ENCODE measurements at places on chromosomes 7 and 10.
A peak's percentile ranks its signal among the peaks of the same experiment; 100 is the strongest.

DNA sequence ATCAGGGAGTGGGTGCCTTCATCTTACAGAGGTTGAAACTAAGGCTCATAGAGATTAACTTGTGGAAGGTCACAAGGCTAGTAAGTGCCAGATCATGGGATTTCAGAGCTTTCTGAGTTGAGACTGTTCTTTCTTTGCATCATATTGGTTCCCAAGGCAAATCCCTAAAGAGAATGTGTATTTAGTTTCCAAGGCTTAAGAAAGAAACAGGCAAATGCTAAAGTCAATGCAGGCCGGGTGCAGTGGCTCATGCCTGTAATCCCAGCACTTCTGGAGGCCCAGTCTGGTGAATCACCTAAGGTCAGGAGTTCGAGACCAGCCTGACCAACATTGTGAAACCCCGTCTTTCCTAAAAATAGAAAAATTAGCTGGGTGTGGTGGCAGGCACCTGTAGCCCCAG is 19.8 kb downstream of the CDK1 start:
- no peaks in the 10 kb centered on the region for H3K27me3 ChIP-seq
- DNase-seq = no peak
- no peak overlapping the region for H3K27ac ChIP-seq
- H3K4me3 ChIP-seq = no peak overlapping the region
- H3K4me1 ChIP-seq = peaks cover 9% of the 10 kb centered on the region

- no peaks in the 10 kb centered on the region for H3K36me3 ChIP-seq
- H3K4me3 ChIP-seq = no peak overlapping the region
- DNase-seq = peak; percentile 80
- peaks cover 7% of the 10 kb centered on the region for H3K4me1 ChIP-seq
- no peaks in the 10 kb centered on the region for H3K27me3 ChIP-seq
These were observed 32.8 kb downstream of the NOD1 start for GRCh38 chr7:30445770-30446169.

DNA sequence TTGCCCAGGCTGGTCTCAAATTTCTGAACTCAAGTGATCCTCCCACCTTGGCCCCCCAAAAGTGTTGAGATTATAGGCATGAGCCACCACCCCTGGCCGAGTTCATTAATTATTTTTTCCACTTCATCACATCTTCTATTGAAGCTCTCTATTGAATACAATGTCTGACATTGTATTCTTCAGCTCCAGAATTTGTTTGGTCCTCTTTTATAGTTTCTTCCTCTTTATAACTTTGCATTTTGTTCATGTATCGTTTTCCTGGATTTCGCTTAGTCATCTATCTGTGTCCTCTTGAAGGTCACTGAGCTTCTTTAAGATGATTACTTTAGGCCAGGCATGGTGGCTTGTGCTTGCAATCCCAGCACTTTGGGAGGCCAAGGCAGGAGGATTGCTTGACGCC is 30.2 kb downstream of the NOM1 start:
- no peak overlapping the region for H3K27ac ChIP-seq
- no peaks in the 10 kb centered on the region for H3K4me1 ChIP-seq
- no peak overlapping the region for H3K4me3 ChIP-seq

- DNase-seq = no peak
- H3K27ac ChIP-seq = no peak overlapping the region
- H3K36me3 ChIP-seq = no peaks in the 10 kb centered on the region
- H3K27me3 ChIP-seq = peaks cover 5% of the 10 kb centered on the region
- no peak overlapping the region for H3K4me3 ChIP-seq
These were observed 7.4 kb downstream of the ZNF488 start for GRCh38 chr10:47376522-47377220.

GRCh38 chr7:148901178-148901577 is 17.1 kb upstream of the EZH2 start:
- no peaks in the 10 kb centered on the region for H3K36me3 ChIP-seq
- no peak for DNase-seq
- no peak overlapping the region for H3K4me3 ChIP-seq
- H3K27ac ChIP-seq = no peak overlapping the region
- H3K27me3 ChIP-seq = no peaks in the 10 kb centered on the region

- H3K27ac ChIP-seq = no peak within 1 kb of the TSS
- H3K4me3 ChIP-seq = peak within 1 kb of the TSS; percentile 98
- no peaks in the 10 kb centered on the region for H3K27me3 ChIP-seq
- H3K4me1 ChIP-seq = peaks cover 14% of the 10 kb centered on the region
- no peaks in the 10 kb centered on the region for H3K36me3 ChIP-seq
These were observed at the start of gene ZNF467 for GRCh38 chr7:149773446-149774236. Gene ZNF467 (minus strand): TSS chr7:149773588. CDS start chr7:149771032, 2,556 bp downstream.

GRCh38 chr10:125146791-125147579 is 13.4 kb downstream of the CTBP2 start:
- H3K4me3 ChIP-seq = no peak overlapping the region
- peaks cover 61% of the 10 kb centered on the region for H3K4me1 ChIP-seq
- no peaks in the 10 kb centered on the region for H3K36me3 ChIP-seq
- peak overlapping the region; percentile 82 for H3K27ac ChIP-seq

Data from adrenal gland (tissue), 19 donors.